ENCODE measurements at places on chromosomes 7 and 10.

DNA sequence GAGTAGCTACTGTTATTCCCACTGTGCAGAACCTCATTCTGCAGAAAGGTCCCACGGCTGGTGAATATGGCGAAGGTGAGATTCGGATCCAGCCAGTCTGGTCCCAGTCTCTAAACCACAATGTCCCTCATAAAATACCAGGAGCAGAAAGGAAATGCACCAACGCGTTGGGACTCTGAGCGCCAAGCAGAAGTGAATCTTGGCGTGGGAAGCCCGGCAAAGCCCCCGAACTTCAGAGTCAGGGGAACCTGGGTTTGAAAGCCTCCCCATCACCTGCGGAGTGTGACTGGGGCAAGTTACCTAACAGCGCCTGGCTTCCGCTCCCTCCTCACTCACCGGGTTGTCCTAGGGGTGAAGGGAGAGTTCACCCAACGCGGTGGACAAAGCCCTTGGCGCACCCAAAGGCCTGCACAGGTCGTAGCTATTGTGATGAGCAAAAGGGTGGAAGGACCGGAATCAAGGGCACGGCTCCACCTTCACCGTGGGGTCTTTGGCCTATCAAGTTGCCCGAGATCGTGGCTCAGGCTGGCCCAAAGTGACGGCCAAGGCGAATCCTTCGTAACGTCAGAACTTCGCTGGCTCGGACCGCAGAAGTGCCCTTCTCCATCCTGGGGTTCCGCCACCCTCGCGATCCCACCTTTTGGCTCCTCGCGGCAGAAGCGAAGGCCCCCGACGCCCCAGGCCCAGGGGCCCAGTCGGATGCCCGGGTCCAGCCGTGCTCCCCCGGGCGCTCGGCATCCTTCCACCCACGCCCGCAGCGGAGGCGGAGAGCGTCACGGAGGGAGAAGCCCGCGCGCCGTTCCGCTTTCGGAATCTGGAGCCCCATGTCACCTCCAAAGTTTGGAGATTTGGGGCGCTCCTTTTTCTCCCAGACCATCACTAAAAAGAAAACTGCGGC lies 811 bp downstream of the RGS10 start:
- DNase-seq: no peak

DNA sequence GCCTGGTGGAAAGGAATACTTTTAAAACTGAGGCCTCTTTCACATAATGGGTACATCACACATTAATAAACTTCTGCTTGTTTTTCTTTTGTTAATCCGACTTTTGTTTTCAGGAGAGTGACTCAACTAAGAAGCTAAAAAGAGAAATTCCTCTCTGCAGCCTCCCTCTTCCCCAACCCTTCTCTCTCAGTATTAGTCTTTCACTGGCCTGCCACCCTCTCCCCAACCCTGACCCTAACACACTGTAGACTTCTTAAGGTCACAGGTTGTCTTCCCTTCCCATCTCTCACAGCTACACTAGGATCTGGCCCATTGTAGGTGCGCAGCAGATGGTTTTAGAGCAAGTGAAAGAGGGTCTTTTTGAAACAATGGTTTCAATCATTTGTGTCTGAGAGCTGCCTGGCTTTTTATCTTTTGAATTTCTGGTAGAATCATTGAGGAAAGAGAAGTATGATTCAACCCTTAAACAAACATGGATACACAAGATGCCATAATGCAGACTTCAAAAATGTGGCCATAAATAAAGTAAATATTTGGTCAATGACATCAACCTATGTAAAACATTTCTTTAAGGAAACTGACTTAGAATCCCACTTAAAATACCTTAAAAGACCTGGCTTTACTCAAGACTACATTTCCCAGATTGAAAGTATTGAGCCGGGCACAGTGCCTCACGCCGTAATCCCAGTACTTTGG lies 17.9 kb upstream of the FFAR4 start:
- no peak for DNase-seq

- DNase-seq: no peak
Observed at GRCh38 chr7:128959296-128959695, 21.6 kb downstream of the IRF5 start.

- DNase-seq: no peak
Observed at GRCh38 chr10:100153239-100153825, 32.5 kb downstream of the ERLIN1 start.

DNA sequence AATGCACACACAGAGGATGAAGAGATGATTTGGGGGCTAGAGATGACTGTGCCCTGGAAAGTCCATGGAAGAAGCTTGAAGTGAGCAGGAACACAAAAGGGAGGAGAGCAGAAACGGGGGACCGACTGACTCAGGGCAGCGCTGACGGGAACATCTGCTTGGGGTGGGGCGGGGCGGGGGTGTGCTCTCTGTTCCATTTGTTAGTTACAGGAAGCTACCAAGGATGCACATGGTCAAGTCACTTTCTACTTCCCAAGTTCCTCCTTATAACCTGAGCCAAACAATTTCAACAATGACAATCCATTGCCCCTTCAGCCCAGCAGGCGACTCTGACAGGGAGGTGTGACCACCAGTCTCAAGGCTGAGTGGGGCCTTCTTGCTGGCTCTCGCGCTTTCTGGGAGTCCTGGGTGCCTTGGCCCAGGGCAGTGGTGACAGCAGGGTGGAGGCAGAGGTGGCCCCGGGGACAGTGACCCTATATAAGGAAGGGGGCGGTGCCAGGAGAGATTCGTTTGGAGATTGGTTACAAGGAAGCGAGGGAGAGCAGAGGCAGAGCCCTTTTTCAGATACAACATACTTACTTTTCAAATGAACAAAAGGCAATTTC lies 39.6 kb downstream of the CLEC2L start:
- DNase-seq: no peak

DNA sequence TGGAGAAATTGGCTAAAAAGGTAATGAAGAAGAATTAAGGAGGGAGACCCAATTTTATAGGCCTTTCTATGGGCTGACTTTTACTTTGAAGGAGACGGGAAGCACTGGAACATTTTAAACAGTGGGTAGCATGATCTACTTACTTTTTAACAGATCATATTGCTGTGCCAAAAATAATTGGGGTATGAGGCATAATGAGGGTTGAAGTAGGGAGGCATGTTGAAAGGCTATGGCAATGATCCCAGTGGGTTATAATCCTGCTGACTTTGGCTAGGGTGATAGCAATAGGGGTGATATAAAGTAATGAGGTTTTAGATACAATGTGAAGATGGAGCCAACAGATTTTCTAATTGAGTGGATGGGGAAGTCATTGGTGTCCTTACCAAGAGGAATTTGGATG lies 73.2 kb downstream of the GPR37 start:
- DNase-seq: no peak

DNA sequence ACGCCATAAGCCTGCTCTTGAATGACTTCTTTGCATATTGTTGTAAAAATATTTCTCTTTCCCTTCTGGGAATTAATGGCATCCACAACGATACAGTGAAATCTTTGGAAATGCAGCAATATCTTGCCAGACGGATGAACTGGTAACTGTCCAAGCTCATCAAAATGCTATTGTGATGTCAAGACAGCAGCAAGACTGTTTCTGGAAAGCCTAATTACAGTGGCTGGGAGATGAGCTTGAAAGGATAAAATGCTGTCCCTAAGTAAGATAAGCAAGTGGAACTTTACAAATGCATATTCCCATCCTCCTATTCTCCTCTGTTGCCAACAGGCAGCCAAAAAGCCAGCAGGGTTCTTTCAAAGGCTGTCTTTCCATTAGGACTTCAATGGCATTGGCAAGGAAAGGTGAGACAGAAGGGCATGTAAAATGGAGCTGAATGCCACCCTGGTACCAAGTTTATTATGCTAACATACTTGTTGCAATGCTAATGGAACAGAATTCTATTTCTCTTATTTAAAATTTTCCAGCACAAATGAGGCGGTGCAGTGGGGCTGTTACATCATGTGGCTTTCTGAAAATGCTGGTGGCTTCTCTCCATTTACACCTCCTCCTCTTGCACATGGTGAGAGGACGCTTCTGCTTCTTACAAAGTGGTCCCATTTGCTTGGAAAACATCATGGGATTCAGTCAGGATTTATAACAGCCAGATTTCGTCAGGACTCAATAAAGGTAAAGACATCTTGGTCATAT lies 178.3 kb upstream of the PTER start:
- DNase-seq: no peak

- DNase-seq: no peak
Observed at GRCh38 chr10:78686444-78687060, 382.2 kb upstream of the ZMIZ1 start.

DNA sequence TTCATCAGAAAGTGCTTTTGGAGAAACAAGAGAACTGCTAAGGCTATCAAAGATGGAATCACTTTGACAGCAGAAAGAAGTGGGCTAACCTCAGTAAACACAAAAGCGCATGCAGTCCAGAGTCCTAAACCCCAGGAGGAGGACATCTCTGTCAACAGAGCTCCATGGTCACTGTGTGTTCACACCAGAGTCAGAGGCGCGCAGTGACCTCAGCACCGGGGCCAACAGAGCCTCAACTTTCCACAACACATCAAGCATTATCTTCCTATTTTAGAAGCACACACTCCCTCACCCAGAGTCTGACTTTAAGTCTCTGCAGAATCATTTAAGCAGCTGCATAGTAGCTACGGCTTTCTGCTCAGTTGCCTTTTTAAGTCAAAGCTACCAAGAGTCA lies 195.3 kb downstream of the DIP2C start:
- no peak for DNase-seq

- DNase-seq: no peak
Observed at GRCh38 chr7:127803626-127804025, 151.6 kb downstream of the SND1 start.

GRCh38 chr7:99493823-99494222 lies 6.3 kb downstream of the ZNF394 start:
- DNase-seq: no peak

GRCh38 chr7:36949711-36950600 lies 225.7 kb upstream of the AOAH start:
- no peak for DNase-seq

DNA sequence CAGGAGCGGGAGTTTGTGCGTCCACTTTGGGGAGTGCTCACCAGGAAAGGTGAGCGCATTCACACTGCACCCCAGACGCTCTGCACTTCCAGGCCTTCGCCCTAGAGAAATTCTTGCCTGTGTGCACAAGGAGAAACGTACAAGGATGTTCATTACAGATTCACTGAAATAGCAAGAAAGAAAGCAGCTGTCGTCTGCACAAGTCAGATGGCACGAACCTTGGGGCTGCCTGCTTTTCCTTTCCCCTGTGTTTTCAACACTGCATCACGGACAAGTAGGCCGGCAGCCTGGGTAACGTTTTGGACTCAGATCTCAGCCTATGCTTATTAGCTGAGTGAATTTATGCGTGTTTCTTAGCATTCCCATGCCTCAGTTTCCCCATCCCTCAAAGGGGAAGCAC lies 546.8 kb upstream of the FOXK1 start:
- DNase-seq: no peak

DNA sequence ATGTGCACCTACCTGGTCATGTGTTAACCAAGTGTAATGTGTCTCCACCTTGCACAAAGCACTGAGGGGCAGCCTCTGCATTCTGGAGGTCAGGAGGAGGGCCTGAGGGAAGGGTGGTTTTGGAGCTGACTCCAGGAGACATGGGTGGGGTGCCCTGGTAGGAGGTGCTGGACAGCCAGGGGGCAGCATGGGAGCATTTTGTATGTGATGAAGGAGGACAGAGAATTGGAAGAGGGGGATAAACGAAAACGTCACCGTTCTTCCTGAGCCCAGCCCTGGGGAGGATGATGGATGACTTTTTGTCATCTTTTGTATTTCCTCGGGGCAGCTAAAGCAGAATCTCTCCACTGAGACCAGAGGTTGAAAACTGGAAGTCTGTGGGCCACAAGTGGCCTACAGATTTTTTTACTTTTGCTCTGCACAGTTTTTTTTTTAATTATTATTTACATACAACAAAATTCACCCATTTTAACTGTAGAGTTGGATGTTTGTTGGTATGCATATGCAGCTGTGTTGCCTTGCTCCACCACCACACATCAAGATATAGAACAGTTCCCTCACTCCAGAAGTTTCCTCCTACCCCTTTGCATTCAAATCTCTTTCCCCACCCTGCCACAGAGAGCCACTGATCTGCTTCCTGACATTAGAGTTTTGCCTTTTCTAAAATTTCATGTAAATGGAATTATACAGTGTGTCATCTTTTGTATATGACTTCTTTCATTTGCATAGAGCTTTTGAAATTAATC lies 242.5 kb downstream of the VTI1A start:
- no peak for DNase-seq

GRCh38 chr7:77326131-77326530 lies 90.0 kb downstream of the GSAP start:
- no peak for DNase-seq

- DNase-seq: no peak
Observed at GRCh38 chr10:36720895-36721294, 404.5 kb upstream of the ANKRD30A start.

GRCh38 chr10:95260909-95261552 lies 29.8 kb downstream of the PDLIM1 start:
- peak; percentile 54 for DNase-seq

- DNase-seq: no peak
Observed at GRCh38 chr10:8272794-8273425, 218.4 kb downstream of the GATA3 start.

- DNase-seq: no peak
Observed at GRCh38 chr7:1523208-1523607, 7.3 kb upstream of the MAFK start.

DNA sequence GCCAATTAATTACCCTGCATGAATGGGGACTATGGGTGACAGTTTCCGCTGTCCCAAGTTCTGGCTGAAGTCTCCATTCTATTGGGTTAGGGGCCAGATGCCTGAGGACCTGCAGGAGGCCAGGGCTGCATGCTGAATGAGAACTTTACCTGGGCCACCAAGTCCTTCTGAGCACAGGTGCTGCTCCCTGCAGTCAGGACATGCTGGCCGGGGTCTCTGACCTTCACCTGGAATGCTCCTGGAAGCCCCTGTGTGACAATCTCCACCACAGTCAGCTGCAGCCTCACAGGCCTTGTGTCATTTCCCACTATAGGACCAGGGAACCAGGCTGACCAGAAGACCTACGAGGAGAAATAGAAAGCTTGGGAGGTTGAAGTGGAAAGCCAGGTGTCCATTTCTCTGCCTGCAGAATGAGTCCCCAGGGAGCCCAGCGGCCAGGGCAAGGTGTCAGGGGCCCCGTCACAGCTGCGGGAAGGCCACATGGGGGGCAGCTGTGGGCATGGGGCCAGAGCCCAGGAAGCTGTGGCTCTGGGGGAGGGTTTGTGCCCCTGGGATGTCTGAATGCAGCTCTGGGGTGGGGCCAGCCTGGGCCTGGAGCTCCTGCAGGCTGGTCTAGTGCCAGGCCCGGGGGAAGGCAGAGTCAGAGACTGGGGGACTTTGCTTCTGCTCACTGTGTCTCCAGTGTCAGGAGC lies 5.6 kb upstream of the GIMAP8 start:
- no peak for DNase-seq

DNA sequence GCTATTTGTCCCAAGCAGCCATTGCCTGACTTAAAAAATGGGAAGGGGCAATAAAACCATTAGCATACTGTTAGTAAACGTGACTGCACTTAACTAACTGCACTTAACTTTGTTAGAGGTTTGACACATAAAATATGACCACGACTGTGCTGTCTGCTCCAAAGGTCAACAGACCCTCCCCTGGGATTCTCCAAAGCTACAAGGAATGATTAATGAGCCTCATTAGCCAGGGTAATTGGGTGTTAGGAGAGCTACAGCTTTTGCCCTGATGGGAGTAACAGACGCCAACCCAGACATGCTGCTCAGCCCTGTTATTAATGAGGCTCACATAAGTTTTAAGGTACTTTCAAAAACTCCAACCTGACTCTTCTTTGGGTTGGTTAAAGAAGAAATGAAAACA lies 129.4 kb upstream of the PLPP4 start:
- no peak for DNase-seq
